ENCODE measurements at places on chromosomes 1 and 21. TPM values are rescaled to one million over a fixed set of nuclear protein-coding genes. Genes with fewer than 3 reads are reported as not detected.

Gene MROH9
- total RNA-seq, result under 0.01 TPM

Gene FAM229A
- total RNA-seq, result 11.5 TPM

Gene C1QA
- 6.1 TPM for total RNA-seq

Gene MROH7
- 0.42 TPM for total RNA-seq

Gene OR2T11
- 0.21 TPM for total RNA-seq

Gene MYOC
- total RNA-seq, result not detected

Gene CACNA1S
- not detected for total RNA-seq
